Activated CD4-positive, alpha-beta T cell treated with anti-CD3 and anti-CD28 coated beads, Interleukin-2, amount 10 ng/mL, durations not matched to agents 7 days and 5 days (primary cell): ENCODE measurements at places on chromosomes 1 and 21. TPM values are rescaled to one million over a fixed set of nuclear protein-coding genes. Genes with fewer than 3 reads are reported as not detected.

GRCh38 chr1:174262349-174263241 is 103.3 kb downstream of the RABGAP1L start:
- peak; percentile 23 for DNase-seq

DNA sequence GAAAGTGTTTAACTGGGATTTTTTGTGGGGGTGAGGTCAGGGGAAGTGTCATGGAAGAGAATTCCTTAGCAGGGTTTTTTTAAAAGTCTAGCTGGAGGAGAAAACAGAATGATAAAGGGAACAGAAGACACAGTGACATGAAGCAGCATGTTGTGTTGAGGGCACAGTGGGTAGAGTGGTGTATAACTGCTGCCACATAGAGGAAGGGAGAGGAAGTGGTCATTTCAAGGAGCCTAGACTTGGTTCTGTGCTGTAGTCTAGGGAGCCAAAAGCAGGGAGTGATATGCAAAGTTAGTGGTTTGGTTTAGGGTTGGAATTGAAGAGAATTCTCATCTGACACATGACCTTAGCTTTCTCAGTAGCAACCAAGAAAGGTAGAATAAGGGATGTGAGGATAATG is 10.2 kb downstream of the EEIG2 start:
- peak; percentile 43 for DNase-seq

GRCh38 chr21:32554832-32555638 is 30.3 kb downstream of the TCP10L start:
- DNase-seq: no peak

GRCh38 chr1:226436855-226437491 is 29.1 kb upstream of the PARP1 start:
- DNase-seq: no peak

DNA sequence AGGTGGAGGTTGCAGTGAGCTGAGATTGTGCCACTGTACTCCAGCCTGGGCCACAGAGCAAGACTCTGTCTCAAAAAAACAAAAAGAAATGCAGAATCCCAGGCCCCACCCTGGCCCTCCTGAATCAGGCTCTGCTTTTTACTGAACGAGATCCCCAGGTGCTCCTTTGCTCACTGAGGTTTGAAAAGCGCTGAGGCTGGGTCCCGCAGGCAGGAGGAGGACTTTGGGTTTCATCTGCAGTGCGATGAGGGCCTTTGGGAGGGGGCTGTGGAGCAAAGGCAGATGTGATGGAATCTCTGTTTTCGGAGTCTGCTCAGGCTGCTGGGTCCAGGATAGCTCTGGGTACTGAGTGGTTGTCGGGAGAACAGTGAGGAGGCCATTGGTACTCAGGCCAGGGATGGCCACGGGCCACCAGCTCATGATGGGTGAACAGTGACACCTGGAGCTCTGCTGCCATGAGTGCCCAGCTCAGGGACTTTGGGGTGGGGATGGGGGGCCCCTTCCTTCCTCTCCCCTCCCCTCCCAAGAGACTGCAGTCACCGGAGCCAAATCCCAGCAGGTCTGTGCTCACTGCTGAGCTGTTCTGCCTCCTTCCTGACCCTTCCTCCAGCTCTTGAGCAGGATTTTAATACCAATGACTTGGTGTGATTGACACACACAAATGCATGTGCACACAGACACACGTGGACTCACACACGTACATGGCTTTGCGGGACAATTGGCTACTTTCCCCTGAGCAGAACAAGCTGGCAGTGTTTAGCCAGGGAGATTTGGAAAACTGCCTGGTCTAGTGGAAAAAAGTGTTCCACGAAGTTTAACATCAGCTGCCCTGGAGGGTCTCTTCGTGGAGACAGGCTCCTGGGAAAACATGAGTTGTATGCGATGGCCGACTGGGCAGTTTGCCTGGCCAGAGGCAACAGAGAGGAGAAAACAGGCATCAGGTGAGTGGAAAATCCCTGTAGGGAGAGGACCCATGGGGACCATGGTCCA is 3.6 kb upstream of the DHRS3 start:
- DNase-seq: no peak

DNA sequence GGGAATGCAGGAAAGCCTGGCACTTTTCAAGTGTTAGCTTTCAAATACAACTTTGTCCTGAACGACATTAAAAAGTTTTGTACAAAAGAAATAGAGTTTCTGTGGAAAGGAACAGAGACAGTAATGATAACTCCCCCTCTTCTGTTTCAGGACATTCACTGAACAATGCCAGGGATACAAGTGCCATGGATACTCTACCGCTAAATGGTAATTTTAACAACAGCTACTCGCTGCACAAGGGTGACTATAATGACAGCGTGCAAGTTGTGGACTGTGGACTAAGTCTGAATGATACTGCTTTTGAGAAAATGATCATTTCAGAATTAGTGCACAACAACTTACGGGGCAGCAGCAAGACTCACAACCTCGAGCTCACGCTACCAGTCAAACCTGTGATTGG is 189.5 kb downstream of the ADGRL2 start:
- DNase-seq: no peak

RAB13 gene
- total RNA-seq: 0.92 TPM

- no peak for DNase-seq
These were observed 19.4 kb downstream of the TCP10L start for GRCh38 chr21:32565856-32566465.

- DNase-seq: no peak
These were observed 285.6 kb downstream of the GRIK1 start for GRCh38 chr21:29654203-29654602.

DNA sequence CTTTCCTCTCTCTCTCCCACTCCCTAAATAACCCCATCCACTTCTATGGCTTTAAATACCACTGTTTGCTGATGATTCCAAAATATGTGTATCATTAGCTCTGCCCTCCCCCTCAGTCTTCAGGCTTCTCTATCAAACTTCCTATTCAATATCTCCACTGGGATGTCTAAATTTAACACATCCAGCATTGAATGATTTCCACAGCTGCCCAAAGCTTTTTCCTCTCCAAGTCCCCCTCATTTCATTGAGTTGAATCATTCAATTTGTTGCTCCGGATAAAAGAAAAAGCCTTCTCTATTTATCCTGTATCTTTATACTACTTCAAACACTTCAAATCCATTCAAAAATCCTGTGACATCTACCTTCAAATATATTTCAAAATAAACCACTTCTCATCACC is 225.0 kb downstream of the SEC16B start:
- DNase-seq: no peak

DNA sequence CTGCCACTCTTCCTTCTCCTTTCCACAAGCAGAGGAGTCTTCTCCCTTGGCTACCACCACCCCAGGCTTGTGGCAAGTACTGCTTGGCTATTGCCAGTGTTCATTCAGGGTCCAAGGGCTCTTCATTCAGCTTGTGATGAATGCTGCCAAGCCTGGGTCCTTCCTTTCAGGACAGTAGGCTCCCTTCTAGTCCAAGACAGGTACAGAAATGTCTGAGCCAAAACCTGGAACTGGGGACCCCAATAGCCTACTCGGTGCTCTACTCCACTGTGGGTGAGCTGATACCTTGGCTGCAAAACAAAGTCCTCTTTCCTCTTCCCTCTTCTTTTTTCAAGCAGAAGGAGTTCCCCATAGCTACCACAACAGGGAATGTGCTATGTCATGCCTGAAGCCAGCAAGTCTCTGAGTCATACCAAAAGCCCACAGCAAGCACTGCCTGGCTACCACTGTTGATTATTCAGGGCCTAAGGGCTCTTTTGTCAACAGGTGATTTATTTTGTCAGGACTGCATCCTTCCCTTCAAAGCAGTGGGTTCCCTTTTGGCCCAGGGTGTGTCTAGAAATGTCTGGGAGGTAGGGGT is 268.9 kb downstream of the HHAT start:
- DNase-seq: no peak

DNA sequence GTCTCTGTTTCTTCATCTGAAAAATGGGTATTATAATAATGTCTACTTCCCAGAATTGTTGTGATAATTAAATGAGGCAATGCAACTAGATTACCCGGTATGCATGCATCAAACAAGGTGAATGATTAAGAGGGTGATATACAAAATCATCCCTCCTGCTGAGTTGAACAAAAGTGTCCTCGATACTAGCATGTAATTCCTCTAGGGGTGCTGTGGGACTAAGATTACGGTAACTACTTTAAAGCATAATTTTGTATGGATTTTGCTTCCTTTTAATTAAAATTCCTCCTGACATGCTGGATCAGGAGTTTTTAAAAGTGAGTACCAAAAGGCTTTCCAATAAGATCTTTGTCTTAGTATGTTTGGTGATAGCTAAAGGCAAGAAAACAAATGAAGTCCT is 98.7 kb upstream of the PRMT6 start:
- DNase-seq: no peak

- DNase-seq: no peak
These were observed 16.3 kb upstream of the GADD45A start for GRCh38 chr1:67668660-67669059.

DNA sequence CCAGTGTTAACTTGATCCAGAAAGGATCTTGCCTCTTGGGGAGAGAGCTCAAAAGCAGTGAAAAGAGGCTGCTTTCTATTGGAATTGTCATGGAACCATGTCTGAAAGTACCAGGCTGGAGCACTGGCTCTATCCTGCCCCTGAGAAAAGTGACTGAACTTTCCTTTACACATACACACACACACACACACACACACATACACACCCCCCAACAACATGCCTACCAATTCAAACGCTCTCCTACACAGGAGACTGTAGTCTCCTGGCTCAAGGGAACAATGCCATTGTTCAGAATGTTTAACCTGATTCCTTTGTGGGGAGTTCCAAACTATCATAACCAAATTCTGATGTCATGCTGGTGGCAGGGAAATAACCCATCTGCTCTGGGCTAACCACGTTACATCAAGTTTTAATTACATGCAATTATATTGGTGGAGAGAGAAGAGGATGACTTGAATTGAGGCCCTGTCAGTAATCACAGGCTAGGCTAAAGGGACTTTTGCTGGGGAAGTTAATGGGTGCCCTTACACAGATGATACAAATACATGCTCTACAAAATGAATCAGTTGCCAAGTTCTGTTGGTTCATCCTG is 52.3 kb upstream of the DUSP10 start:
- DNase-seq: no peak

DNA sequence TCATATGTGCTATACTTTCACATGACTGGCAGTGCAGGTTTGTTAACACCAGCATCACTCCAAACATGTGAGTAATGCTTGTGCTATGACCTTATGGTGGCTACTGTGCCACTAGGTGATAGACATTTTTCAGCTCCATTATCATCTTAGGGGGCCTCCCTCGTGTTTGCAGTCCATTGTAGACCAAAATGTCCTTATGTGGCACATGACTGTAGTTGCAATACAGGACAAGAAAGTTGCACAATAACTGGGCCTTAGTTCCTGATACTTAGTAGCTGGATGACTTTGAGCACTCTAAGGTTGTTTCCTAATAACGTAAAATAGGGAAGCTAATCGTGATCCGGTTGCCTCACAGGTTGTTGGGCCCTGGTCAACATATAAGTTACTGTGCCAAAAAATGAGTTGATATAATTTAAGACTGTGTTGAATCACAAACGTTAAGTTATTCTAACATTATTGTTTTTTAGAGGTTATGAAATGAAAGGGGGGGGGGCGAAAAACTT is 511 bp upstream of the SNX27 start:
- DNase-seq: no peak

DNA sequence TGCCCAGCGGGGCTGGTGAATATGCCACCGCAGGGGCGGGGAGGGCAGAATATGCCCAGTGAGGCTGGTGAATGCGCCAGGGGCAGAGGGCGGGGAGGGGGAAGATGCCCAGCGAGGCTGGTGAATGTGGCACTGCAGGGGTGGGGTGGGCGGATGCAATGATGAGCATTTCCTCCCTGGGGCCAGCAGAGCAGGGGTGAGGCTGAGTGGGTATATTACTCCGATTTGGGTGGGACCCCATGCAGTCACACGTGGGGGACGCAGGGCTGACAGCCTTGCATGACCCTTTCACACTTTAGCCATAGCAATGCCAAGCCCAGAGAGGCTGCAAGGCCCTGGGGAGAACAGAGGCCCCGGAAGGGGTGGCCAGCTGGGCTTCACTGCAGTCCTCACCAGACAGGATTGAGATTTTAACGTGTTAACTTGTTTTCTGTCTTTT is 9.3 kb upstream of the SLX9 start:
- peak; percentile 65 for DNase-seq

DNA sequence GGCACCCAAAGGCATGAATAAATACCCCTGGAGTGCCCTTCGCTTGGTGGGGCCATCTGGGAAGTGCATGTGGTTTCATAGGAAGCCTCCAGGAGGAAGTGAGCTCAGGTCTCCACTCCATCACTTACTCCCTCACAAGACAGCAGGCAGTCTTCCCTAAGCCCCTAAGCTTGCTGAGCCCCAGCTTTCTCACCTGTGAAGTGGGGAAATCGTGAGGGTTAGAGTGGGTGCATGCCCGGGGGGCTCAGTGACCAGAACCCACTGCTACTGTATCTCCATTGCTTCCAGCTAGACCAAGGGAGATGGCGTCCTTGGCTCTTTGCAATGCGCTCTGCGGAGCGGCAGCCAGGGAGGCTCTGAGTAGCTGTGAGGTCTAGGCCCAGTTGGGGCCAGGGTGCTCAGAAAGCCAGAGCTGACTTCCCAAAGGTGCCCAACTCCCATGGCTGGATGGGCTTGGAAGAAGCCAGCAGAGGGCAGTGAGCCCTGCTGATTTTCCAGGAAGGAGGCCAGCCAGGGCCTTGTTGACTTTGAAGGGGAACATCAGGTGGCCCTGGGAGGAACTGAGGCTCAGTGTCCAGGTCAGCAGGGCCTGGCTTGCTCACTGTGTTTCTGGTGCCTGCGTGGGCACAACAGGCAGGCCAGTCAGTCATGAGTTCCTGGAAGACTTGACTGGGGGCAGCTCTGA is 27.3 kb downstream of the CDCP2 start:
- no peak for DNase-seq

FAM151A gene
- not detected for total RNA-seq

GRCh38 chr1:51574796-51575195 is 42.1 kb upstream of the OSBPL9 start:
- DNase-seq: no peak

GRCh38 chr21:31802331-31802730 is 70.4 kb upstream of the SCAF4 start:
- no peak for DNase-seq

- DNase-seq: no peak
These were observed 468.1 kb upstream of the PTBP2 start for GRCh38 chr1:96253246-96254035.

YOD1 gene
- 7.3 TPM for total RNA-seq

DNA sequence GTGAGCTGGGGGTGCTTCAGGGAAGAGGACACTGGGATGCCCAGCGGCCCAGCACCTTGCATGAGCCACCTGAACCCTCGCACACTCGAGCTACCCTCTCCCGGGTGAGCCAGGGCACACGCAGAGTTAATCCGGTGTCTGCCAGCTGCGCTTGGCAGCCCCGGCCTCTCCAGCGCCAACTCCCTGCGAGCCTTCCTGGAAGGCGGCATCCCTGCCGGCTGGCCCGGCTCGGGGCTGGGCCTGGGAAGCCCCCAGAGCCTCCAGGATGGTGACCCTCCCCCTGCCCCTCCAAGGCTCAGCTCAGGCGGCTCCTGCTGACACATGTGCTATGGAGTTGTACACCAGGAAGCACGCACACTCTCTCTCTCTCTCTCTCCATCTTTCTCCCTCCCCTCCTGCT is 48.7 kb downstream of the RAP1GAP start:
- DNase-seq: no peak
